ENCODE measurements at places on chromosomes 7 and 10.
A peak's percentile ranks its signal among the peaks of the same experiment; 100 is the strongest.

GRCh38 chr10:101529725-101530553 is 58.1 kb downstream of the POLL start:
- no peak for DNase-seq

DNA sequence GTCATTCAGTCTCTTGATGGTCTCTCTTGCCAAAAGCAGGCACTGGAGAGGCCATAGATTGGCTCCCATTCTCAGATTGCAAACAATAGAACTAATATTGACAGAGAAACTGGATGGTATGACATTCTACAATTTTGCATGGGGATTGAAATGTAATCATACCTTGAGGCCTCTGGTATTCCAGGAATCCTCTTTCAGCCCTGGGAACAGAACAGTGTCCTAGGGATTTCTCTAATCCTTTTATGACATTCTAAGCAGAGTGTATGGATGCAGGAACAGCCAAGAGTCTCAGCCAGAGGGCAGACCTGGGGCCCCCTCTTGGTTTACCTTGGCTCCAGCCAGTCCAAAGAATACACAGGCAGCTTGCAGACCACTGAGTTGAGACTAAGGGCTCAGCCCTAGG is 206.4 kb downstream of the KCNMA1 start:
- DNase-seq, result no peak

GRCh38 chr10:92688927-92689662 is 660 bp upstream of the HHEX start:
- peak; percentile 40 for DNase-seq

DNA sequence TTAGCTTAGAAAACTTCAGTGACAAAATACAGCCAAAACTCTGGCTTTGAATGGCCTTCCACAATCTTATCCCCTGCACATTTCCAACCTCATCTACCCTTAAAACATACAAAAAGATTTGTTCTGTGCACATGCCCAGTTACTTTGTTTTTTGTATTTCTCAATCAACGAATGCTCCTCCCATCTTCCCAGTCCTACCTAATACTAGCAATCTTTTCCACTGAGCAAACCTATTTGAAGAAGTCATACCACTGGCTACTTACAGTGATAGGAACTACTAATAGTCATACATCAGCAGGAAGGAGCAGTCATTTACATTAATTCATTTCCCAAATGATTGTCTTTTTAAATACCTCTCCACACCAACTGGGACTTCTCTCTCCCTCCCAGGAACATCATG is 2.5 kb downstream of the USP54 start:
- peak; percentile 44 for DNase-seq

DNA sequence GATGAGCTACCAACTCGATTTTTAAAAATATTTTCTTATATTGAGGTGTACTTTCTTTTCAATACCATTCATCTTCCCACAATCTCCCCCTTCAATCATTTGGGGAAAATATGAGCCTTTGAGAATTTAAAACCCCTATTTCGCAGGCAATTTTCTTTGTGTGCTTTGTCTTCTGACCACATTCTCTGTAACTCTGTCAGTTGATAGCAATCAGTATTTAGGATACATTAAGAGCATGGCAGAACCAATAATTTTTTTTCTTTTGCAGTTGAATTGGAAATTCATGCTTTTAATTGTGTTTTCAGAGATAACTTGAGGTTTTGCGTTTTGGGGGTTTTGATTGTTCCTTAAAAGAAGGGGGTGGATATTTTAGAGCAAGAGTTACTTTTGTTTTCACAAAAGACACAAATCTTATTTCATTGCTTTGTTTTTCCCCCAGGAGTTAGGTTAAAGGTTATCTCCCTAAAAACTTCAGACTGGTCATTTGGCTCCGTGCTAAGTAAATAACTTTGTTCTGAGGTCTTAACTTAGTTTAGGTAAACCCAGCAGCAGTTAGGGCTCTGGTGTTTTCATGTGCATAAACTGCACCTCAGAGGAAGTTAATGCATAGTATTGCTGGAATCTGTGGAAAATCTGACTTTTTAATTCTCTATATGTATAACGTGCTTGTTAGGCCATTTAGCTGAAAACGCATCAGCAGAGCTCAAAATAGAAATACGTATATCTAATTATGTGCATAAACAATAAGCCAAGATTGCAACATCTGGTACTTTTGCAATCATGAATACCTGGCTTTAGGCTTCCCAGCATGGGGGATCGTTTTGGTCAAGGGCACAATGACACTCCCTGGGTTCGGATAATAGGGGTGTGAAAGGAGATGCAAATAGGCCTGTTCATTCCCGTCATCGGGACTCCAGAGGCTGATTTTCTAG is 676.4 kb upstream of the ANKRD30A start:
- DNase-seq, result peak; percentile 54

DNA sequence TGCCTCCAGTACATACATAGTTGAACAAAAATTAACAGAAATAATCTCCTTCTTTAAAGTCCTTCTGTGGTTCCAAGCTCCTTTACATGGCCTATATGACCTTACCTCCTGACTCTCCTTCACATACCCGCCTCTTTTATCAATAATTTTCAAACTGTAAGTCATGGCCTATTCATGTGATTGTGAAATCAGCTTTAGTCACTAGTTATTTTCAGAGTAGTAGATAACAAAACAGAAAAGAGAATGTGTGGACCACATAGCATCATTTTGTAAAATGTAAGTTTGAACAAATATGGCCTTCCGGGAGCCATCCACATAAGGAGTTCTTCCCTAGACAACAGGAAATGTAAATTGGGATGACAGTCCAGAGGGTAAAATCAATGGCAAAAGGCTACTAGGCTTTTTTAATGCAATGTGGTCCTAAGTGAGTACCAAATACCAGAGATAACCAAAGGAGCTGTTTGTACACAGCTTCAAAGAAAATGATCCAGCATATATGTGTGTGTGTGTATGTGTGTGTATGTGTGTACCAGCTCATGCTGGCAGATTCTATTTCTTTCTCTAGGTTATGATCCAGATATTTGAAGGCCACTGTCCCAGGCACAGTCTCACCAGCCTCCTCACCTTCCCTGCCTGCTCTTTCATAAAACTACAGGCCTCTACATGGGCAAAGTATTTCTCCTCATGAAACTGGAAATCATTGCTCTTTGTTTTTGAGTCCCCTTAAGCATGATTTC is 12.3 kb upstream of the FAM133B start:
- peak; percentile 47 for DNase-seq

GRCh38 chr7:147878912-147879661 is 711.5 kb upstream of the C7orf33 start:
- DNase-seq, result no peak

DNA sequence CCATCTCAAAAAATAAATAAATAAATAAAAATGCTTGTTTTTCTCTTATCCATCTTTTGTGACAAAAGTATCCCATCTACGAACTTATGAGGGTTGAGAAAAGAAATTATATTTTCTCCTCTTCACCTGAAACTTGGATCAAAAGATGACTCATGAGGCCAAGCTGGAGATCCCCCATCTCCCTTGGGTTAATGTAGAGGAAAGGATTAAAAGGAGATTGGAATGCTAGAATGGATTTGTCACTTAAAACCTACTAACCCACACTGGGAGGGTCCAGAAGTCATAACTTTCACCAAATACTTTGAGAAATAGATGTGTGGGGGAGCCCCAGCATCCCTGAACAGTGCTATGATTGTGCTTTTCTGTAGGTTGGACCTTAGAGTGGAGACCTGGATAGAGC is 46.3 kb upstream of the PIK3CG start:
- DNase-seq, result no peak

DNA sequence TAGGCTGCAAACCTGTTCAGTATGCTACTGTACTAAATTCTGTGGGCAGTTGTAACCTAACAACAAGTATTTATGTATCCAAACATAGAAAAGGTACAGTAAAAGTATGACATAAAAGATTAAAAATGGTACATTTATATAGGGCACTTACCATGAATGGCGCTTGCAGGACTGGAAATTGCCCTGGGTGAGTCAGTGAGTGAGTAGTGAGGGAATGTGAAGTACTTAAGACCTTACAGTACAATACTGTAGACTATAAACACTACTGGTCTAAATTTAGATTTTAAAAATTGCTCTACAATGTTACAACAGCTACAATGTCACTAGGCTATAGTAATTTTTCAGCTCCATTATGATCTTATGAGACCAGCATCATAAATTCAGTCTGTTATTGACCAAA is 146.0 kb upstream of the GNAI1 start:
- peak; percentile 84 for DNase-seq

DNA sequence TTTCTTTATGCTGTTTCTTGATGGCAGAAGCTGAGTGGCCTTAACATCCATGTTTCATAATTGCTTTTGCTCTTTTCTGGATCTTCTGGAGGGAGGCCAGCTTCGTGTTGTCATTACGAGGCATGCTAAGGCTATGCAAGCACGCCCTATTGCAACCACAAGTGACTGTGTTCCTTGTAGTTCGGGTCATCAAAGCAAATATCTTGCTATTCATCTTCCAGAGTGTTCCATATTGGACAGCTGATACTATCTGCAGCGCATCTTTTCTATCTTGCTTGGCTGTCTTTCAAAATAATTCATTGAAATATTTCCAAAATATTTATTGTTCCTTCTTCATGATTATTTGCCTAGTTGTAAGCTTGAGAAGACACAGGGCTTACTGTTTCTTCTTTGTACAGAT is 5.0 kb downstream of the EPHB6 start:
- DNase-seq, result peak; percentile 86

DNA sequence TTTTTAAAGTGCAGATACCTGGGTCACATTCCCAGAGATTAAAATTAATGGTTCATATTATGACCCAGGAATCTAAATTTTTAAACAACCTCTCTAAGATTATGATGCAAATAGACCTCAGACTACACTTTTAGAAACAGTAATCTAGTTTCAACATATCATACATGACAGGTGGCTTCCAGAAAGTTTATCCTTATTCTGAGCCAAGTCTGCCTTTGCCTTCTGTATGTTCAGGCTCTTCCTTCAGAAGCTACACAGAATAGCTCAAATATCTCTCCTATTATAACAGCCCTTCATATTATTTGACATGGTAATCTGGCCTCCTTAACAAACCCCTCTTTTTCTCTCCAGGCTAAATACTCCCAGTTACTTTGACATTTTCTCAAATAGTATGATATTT is 101.9 kb downstream of the FZD1 start:
- no peak for DNase-seq

- DNase-seq, result no peak
Measured at GRCh38 chr7:158730383-158731346, 26.1 kb upstream of the NCAPG2 start.

GRCh38 chr7:45140827-45141226 is 16.8 kb upstream of the RAMP3 start:
- DNase-seq, result no peak

DNA sequence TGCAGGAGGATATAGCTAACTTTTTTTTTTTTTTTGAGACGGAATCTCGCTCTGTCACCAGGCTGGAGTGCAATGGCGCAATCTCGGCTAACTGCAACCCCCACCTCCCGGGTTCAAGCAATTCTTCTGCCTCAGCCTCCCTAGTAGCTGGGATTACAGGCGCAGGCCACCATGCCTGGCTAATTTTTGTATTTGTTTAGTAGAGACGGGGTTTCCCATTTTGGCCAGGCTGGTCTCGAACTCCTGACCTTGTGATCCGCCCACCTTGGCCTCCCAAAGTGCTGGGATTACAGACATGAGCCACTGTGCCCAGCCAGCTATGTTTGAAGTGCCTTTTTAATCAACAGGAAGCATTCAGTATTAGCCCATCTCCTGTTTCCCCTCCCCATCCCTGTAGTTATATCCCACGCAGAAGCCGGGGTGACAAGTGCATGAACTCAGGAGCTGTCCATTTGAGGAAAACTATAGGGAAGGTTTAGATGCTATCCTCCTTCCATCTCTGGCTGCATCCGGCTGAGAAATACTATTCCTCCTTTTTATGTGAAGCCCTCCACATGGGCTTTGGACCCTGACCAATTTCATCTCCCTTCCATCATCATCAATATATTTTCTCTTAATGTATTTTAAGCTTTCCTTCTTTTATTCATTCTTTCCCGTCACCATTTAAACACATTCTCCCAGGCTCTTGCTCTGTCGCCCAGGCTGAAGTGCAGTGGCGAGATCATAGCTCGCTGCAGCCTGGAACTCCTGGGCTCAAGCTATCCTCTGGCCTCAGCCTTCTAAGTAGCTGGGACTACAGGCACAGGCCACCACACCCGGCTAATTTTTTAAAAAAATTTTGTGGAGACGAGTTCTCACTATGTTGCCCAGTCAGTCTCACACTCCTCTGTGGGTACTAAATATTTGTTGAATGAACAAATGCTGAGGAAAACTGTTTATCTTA is 1.3 kb upstream of the POT1 start:
- no peak for DNase-seq

- DNase-seq, result no peak
Measured at GRCh38 chr10:14648946-14649345, 125.8 kb downstream of the FAM107B start.

DNA sequence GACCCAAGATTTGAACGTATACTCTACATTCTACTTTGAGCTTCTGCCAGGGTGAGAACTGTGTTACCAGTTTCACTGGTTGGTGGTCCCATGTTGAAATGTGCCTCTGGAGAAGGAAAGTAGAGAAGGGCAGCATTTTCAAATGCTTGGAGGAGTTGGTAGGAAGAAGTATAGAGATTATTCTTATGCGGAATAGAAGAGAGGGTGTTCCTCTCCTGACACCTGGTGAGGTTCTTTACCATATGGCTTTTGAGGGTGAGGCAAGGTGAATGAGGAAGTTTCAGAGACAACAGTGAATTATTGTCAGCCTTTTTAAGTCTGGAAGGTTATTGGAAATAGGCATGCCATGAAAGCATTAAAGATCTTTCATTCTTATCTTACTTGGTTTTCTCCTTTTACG is 34.3 kb downstream of the R3HCC1L start:
- no peak for DNase-seq

DNA sequence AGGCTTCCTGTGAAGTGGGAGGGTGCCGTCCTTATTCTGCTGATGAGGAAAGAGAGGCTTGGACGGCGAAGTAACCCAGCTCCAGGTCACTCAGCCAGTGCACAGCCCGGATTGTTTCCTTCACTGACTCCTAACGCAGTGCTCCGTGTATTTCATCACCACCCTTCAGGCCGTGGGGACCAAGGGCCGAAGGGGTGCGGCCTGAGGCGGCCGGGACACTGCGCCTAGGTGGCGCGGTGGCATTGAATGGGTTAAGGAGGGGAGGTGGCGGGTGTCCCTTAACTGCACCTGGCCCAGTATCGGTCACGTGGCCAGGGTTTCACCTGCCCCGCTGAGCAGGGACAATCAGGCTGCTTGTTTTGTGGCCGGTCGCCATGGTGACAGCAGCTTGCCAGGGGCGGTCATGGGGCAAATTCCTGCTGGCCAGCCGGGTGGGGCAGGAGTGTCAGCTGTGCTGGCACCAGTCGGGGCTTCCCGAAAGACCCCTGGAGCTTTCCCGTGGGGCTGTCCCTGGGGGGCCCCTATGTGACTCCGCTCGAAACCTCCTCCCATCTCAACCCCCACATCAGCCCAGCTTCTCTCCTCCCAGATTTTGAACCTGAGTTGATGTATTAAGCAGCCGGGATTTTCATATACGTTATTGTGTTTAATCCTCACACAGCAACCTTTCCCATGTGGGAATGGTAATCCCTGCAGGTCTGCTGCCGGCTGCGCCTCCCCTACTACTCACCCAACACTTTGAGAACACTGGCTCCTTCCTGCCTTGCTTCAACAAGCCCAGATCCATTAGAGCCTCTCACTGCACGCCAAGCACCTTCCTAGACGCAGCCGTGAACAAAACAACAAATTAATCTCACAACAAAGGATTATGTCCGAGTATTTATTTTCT is 4.4 kb upstream of the ABHD11 start:
- peak; percentile 23 for DNase-seq

GRCh38 chr10:48512861-48513260 is 92.0 kb downstream of the ARHGAP22 start:
- no peak for DNase-seq

Data from cardiac fibroblast (primary cell).